ENCODE measurements at places on chromosomes 12 and 14.

GRCh38 chr14:77314539-77315457 lies 5.9 kb downstream of the POMT2 start:
- no peak for DNase-seq

GRCh38 chr12:3277306-3277943 lies 200.2 kb downstream of the TSPAN9 start:
- no peak for DNase-seq

GRCh38 chr14:101442451-101442850 lies 118.8 kb upstream of the DIO3 start:
- no peak for DNase-seq

DNA sequence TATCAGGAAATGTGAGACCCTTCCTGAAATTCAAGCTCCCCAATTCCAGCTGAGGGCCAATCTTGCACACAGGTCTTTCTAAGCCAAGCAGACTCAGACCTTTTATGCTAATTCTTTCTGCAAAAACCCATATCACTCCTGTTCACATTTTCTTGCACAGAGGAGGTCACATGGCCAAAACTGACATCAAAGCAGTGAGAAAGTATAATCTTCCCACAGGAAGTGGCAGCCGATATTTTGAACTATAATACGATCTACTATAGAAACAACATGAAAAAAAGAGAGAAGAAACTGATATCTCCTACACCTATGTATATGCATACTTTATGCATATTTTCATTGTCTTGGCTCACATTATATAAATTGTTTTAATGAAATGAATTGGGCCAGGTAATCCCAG lies 132.9 kb upstream of the SSTR1 start:
- no peak for DNase-seq

GRCh38 chr12:89983622-89984021 lies 275.0 kb upstream of the ATP2B1 start:
- DNase-seq: no peak

DNA sequence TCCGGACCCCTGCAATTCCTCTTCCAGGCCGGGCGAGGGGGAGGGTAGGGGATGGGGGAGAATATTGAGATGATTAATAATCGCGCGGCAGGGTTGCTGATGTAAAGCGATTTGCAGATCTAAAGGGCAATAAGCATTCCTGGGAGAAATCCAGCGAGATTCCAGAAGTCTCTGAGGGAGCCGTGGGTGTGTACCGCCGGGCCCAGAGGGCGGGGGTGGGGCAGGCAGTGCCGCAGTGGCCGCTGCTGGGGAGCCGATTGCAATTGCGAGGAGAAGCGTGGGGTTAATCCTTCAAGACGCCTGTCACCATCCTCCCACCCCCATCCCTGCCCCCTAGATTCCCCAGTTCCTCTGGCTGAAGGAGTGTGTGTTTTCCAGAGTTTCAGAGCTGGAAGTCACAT lies 16.4 kb downstream of the FOS start:
- peak; percentile 73 for DNase-seq

DNA sequence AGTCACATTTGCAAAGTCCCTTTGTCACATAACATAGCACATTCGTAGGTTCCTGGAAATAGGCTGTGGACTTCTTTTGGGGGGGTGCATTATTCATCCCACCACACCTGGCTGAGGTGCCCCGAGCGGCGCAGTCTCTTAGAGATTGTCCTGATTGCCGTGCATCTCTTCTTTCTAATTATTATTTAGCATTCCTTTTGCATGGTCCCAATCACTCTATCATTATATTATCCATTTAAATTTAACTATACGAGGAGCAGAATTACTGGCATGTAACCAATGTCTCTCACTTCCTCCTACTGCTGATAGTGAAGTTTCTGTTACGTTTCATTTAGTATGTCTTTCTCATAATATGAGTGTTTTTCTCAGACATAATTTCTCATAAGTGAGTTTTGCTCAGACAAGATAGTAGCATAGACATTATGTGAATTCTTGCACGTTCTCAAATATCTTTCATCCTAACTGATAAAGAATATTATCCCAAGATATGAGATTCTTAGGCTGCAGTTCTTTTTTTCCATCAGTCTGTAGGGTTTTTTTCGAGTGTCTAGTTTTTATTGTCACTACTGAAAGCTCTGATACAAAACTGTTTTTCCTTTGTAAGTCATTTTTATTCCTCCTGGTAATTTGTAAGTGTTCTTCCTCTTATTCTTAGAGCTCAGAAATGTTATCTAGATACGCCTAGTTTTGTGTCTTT lies 444.3 kb downstream of the NELL2 start:
- no peak for DNase-seq

GRCh38 chr12:121927813-121928212 lies 9.4 kb downstream of the CFAP251 start:
- DNase-seq: no peak

- DNase-seq: no peak
Observed at GRCh38 chr14:72550513-72550912, 343.4 kb downstream of the DPF3 start.

DNA sequence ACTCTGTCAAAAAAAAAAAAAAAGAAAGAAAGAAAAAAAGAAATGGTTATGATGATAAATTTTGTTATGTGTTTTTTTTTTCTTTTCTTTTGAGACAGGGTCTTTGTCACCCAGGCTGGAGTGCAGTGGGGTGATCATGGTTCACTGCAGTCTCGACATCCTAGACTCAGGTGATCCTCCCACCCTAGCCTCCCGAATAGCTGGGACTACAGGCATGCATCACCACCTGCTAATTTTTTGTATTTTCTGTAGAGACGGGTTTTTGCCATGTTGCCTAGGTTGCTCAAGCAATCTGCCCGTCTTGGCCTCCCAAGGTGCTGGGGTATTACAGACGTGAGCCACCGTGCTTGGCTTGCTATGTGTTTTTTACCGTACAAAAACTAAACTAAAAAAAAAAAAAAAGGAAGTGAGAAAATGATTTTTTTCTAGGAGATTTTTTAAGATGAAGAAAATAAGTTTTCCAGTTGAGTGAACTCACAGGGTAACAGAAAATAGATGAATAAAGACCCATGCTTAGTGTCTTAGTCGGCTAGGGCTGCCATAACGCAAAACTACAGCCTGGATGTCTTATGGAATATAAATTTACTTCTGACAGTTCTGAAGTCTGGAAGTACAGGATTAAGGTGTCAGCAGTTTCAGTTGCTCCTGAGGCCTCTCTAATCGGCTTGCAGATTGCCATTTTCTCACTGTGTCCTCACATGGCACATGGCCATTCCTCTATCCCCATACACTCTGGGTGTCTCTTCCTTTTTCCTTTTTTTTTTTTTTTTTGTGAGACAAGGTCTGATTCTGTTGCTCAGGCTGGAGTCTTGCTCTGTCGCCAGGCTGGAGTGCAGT lies 13.2 kb upstream of the APOF start:
- peak; percentile 21 for DNase-seq

DNA sequence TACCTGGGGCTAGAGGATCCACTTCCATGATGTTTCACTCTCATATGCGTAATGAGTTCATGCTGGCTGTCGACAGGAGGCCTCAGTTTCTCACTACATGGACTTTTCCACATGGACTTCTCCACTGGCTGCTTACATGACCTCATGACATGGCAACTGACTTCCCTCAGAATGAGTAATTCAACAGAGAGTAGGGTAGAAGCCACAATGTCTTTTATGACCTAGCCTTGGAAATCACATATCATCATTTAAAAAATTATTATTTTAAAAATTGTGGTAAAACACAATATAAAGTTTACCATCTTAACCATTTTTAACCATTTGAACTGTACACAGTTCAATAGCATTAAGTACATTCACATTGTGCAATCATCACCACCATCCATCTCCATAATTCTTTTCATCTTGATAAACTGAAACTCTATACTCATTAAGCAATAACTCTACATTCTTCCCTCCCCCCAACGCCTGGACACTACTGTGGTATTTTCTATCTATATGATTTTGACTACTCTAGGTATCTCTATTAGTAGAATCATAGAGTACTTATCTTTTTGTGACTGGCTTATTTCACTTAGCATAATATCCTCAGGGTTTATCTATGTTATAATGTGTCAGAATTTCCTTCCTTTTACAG lies 144.5 kb downstream of the TGFB3 start:
- DNase-seq: no peak
